ENCODE measurements at places on chromosomes 2 and 18.

- DNase-seq = no peak
These were observed 144.5 kb downstream of the HDAC4 start for GRCh38 chr2:239256350-239256743.

GRCh38 chr2:118577202-118577601 is 270.2 kb downstream of the EN1 start:
- no peak for DNase-seq

DNA sequence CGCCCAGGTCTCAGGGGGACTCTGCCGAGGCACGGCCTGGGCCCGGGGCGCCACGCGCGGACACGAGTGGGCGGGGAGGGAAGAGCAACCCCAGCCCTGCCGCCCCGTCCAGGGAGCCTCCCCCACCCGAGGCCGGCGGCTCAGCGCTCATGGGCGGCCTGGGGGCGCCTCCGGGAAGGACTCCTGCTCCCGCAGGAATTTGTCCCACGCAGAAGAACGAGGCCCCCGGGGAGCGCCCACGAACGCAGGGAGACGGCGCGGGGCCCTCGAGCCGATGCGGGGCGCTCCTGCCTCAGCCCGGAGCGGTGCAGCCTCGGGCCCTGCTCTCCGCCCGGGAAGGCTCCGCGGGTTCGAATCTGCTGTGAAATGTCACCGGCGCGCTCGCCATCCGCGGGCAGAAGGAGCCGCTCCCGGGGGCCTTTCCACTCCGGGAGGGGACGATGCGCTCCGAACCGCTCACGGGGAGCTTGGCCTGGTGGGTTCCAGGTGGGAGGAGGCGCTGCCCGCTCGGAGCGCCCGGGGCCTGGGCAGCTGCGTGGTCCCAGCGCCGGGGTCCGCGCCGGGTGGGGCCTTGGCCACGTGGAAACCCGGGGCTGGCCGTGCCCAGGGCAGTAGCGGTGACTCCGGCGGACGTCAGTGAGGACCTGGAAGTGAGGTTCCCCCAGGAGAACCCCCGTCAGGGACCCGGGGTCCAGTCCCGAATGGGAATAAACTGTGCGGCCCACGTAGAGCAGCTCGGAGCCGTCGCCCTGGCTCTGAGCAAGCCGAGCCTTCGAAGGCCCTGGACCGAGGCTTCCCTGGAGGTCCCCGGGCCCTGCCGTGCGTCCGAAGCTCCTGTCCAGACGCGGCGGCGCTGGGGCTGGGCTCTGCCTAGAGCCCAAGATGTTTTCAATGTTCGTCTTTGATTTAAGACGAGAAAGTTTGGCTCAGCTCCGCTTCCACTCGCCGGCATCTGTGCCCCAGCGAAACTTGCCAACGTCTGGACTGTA is 41.4 kb upstream of the CTDP1 start:
- DNase-seq = no peak

DNA sequence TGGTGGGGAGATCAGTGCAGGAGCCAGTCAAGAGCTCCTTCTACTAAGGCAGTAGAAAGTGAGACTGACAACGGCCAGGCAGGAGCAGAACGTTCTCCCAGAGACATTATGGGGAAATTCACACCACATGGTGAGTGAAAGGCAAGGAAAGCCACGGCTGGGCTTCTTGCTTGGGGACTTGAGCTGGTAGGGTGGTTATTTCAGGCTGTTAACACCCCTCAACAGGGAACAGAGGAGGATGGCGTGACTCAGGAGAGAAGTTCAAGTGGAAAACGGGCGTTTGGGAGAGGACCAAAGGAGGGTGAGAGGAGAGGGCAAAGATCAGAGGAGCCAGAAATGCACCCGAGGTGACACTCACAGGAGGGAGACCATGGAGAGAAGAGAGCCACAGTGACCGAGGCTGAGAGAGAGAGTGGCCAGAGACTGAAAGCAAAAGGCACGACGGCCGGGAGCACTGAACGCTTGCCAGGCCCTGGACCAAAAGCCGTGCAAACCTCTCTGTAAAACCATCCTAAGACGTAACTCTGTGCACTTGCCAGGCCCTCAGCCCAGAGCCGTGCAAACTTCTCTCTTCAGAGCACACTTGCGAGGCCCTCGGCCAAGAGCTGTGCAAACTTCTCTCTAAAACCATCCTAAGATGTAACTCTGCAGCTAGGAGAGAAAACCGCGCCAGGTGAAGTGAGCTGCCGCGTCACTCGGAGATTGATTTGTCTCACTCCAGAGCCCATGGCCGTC is 7.7 kb downstream of the TPO start:
- no peak for DNase-seq

DNA sequence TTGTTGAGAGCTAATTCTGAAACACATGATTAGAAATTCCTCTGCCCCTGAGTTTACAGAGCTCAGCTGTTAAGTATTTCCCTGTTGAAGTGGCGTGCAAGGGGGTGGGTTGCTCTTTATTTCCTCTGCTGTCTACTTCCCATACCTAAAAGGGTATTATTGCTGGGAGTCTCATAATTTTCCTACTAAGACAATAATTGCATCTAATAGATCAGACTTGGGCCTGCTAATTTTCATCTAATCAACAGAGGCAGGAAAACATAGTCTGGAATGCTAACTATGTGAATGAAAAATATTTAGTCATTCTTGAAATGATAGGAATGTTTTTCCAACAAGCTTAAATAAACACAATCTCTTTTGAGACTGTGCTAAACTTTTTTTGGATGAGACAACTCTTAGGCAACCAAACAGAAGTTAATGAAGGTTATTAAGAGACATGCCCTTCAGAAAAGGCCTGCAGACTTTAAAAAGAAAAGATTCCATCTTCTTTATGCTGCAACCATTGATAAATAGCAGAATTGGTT is 111.4 kb downstream of the FEZ2 start:
- no peak for DNase-seq

DNA sequence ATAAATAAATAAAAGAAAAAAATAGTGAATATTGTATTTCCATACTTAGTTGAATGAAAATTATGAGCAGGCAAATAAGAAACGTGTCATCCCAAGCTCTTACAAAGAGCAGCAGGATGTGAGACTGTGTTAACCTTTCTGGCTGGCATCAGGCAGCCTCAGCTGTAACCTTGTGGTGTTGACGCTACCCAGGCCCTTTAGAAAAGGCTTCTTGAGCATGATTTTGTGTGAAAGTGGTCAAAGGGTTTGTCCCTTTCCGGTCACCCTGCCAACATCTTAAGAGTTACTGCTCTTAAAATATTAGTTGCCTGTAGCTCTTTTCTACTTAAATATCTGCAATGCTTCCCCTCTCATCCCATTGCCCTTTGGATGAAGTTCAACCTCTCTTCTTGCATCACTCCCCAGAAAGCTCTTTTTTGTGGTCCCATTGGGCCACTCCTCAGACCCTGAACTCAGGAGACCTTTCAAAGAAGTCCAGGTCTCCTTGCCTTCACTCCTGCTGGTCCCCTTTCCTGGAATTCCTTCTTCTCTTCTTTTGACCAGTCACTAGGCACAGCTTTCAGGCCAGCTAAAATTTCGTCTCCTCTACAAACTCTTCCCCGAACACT is 35.0 kb downstream of the RHOB start:
- DNase-seq = no peak

- DNase-seq = no peak
These were observed 192.0 kb downstream of the SH3BP4 start for GRCh38 chr2:235143789-235144188.

DNA sequence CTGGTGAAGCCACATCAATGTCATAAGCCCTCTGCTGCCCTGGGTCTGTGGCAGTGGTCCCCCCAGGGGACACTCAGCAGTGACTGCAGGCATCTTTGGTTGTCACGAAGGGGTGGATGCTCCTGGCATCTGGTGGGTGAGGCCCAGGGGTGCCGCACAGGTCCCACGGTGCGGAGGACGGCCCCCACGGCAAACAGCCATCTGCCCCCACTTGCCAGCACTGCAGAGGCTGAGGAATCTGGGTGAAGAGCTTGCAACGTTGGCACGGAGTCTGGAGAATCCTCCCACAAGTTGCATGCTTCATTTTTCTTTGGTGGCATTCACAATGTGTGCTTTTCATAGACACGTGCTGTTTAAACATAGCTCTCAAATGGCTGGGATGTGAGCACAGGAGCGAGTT is 105.1 kb upstream of the PXDN start:
- DNase-seq = no peak

DNA sequence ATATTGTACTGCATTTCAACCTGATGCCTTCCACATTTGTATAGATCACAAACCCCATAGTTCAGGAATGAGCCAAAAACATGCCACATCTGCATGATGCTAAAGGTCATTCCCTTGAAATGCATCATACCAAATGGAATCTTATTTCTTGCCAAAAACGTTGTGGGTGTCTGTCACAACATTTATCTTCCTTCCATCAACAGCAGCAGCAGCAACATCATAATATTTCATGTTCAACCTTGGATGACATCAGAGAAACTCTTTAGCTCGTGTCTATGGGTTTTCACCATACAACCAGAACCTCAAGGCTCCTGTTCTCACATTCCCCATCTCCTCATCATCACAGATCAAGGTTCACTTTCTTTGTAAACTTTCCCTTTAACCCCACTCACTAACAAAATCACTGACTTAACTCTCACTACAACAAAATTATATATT is 221.3 kb upstream of the CTAGE1 start:
- no peak for DNase-seq

- DNase-seq = no peak
These were observed 305.4 kb downstream of the LPIN1 start for GRCh38 chr2:12051831-12052230.

- no peak for DNase-seq
These were observed 103.9 kb upstream of the ACVR1C start for GRCh38 chr2:157732596-157732995.

- DNase-seq = no peak
These were observed 103.4 kb upstream of the ITGA6 start for GRCh38 chr2:172323861-172324597.

DNA sequence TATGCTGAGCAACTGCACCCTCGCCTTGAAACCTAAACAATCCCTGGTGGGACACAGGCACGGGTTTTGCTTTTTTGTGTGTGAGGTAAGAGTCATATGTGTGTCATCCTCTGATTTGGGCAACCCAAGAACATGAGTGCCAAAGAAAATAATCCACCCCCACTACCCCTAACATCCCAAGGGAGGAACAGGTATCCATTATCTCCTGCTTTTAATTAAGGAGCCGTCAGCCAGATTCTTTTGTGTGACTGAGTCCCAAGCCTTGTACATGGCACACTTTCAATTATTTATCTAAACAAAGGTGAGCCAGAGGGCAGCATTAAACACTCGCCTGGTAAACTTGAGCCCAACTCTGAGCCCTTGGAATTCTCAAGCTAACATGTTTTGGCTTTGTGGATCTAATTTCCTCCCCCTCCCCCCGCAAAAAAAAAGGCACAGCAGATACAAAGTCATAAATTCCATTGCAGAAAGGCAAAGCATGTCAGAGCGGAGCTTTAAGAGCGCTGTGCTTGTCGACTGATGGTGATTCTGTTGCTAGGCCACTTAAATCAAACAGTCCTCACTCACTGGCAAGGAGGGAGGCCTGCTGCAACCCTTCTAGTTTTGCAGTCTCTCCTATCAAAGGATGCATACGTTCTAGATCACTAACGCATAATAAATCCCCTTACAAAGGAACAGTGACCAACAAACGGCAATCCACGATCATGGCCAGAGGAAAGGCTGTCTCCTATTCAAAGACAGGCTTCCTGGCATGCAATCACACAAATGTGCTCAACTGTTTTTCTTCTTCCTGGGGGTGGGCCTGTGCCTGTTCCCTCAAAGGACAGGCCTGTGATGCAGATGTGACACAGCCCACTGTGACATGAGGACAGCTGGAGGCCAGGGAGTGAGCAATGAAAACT is 143.5 kb upstream of the LMAN1 start:
- DNase-seq = no peak

DNA sequence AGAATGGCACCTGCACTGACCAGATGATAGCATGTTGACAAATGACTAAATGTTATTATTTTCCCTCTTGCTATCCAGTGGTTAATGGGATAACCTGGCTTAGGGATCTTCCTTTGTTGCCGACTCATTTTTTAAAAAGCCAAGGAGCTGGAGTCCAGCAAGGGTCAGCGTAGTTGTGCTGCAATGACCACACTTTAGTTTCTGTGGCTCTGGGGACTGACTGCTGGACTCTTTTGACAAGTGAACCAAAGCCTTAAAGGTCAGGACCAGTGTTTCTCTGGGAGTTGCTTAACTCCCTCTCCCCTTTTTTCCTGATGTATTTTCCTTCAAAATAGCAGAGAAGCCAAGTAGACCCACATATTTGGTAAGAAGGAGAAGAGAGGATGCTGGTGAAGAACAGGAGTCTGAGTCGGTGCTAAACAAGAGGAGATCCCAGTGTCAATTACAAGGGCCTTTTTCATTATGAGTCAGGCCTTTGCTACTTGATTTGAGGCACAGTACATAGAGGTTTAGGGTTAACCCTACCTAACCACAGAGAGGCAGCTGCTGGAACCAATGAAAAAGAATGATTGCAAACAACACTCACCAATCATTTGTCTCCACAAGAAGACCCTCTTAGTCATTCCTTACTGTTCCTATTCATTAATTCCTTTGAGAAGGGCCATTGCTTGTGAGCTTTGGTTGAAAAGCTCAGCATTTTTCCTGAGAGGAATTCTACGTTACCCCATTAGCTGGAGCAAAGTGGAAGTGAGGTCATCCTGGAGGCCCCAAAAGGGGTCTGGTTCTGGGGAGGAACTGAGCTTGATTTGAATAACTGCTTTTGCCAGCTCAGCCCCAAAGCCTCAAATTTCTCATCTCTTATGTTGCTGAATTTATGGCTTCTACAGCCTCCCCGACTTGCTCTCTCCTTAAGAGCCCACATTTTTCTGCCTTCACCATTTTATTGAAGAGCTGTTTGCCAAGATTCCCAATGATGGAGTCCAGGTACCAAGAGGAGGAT is 137.6 kb upstream of the HNMT start:
- DNase-seq = no peak

DNA sequence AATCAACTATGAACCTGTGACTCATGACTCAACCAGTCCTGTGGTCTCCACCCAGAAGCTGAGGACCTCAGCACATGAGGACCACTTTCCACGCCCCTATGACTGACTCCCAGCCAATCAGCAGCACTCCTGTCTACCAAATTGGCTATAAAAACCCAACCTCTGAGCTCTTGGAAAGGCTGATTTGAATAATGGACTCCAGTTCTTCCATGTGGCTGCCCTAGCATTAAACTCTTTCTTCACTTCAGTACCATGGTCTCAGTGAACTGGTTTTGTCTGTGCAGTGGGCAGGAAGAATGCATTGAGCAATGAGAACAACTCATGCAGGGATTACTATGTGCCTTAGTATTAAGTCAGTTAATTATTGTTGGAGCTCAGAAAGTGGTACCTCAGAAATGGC is 78.3 kb downstream of the CMPK2 start:
- DNase-seq = no peak

Measured in GM12892 (cell line).